ENCODE measurements at places on chromosomes 7 and 10. TPM values are rescaled to one million over a fixed set of nuclear protein-coding genes. Genes with fewer than 3 reads are reported as not detected.
A peak's percentile ranks its signal among the peaks of the same experiment; 100 is the strongest.

Gene SRRM3
- not detected for total RNA-seq

Gene TAS2R3
- total RNA-seq: 0.32 TPM

- DNase-seq: no peak
Measured at GRCh38 chr10:17547060-17547459, 70.1 kb downstream of the HACD1 start.

Gene FKBP6
- total RNA-seq: not detected

Gene MYPN
- not detected for total RNA-seq

DNA sequence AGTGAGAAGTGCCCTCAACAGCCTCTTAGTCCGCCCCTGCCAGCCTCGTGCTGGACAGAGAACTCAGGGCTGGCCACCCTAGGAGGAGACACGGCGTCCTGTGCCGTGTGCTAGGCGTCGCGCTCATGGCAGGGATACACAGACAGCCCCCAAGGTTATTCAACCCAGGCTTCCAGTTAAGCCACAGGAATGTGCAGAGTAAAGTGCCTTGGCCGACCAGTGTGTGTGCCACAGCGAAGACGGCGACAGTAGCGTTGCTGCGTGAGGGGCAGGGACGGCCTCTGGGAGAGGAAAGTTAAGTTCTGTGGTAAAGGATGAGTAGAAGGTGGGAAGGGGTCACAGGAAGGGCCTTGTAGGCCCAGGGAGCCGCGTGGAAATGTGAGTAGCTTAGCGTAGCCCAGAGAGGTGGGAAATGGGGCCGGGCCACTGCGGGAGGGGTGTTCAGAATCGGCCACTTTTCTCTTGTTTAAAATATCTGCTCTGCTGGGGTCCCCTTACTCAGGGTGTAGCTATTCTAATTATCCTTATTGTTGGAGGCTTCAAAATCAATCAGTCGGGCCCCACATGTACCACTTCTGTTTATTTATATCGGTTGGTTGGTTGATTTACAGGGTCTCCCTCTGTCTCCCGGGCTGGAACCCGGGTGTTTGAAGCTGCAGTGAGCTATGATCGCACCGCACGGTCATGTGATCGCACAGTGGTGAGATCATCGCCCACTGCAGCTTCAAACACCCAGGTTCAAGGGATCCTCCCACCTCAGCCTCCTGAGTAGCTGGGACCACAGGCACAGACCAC is 24.5 kb downstream of the TMEM120A start:
- no peak for DNase-seq

GRCh38 chr10:13298748-13299436 is 972 bp downstream of the PHYH start:
- DNase-seq: no peak

DNA sequence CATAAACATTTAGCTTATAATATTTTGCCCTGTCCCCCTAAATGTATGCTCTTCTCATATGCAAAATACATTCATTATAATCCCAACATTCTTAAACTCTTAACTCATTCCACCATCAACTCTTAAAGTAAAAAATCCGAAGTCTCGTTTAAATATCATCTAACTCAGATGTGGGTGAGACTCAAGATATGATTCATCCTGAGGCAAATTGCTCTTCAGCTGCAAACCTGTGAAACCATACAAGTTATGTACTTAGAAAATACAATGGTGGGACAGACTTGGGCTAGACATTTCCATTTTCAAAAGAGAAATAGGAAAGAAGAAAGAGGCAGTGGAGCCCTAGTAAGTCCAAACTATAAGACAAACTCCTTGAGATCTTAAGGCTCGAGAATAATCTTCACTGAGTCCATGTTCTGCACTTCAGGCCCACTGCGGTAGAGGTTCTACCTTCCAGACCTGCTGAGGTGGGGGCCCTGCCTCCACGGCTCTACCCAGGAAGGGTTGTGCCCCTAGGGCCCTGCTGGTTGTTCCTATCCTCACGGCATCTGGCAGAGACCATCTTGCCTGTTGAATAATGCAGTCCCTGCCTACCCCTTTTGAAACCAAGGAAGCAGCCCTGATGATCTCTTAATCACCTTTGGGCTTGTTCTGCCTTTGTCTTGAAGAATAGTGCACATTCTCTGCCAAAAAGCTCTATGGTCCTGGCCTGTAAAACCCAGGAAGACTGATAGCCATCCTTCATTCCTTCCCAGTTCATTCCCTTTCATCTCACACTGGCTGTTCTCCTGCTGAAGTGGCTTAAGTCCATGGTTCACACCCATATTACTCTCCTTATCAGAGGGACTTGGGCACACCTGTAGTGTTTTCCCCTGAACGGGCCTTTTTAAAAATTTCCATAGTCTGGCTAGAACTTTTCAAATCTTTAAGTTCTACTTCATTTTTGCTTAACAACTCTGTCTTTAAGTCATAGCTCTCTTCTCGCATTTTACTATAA is 37.3 kb downstream of the INPP5F start:
- DNase-seq: no peak

Gene TMEM196
- total RNA-seq: not detected

GRCh38 chr7:1645476-1645875 is 24.6 kb upstream of the ELFN1 start:
- no peak for DNase-seq

Gene PLPP4
- not detected for total RNA-seq

Gene CXCL12
- not detected for total RNA-seq

GRCh38 chr7:44884621-44885393 is 523 bp downstream of the PURB start:
- peak; percentile 66 for DNase-seq

Measured in activated naive CD8-positive, alpha-beta T cell treated with anti-CD3 and anti-CD28 coated beads for 36 hours (primary cell).